ENCODE measurements at places on chromosomes 13 and 19.

DNA sequence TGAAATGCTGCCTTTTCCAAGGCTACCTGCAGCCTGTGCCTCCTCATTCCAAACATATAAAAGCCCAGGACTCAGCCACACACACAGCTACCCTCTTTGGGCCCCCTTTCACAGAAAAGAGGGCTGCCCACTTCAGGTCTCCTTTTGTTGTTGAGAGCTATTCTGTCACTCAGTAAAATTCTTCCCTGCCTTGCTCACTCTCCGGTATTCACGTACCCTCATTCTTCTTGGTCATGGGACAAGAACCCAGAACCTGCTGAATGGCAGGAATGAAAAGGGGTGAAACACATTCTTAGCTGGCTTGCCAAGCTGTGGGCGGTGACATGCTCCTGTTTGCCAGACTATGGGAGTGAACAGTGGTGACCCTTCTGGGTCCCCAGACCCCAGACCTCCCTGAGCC is 338.0 kb upstream of the ATXN8OS start:
- DNase-seq, result no peak

- no peak for DNase-seq
Observed at GRCh38 chr13:40274103-40274502, 392.3 kb downstream of the FOXO1 start.

DNA sequence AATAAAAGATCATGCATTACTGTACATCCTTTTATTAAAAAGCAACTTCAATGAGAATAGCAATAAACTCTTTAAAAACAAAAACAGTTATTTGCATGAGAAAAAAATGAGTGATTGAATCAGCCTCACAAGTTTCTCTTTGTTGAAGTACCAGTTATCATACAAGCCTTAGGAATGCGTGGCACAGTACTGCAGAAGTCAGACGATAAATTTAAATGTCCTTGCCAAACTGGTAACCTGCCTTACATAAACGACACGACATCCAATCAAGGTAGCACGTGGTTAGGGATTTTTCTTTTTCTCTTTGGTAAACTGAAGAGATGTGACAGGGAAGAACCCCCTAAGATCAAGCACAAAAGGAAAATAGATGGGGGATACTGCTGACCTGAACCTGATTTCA is 251.0 kb downstream of the KLF12 start:
- DNase-seq, result no peak

DNA sequence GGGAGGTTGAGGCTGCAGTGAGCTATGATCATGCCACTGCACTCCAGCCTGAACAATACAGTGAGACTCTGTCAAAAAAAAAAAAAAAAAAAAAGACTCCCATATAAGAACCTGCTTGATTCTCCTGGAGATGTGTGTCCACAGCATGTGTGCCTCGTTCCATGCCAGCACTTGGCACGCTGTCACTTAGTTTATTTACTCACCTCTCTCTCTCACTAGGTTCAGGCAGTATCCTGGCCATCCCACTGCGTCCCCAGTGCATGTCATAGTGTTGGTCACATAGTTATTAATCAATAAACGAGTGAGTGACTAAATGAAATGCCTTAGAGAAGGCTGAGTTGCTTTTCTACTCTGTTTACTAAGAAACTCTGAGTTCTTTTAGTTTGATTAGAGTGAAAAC is 79.1 kb upstream of the GPR12 start:
- no peak for DNase-seq

DNA sequence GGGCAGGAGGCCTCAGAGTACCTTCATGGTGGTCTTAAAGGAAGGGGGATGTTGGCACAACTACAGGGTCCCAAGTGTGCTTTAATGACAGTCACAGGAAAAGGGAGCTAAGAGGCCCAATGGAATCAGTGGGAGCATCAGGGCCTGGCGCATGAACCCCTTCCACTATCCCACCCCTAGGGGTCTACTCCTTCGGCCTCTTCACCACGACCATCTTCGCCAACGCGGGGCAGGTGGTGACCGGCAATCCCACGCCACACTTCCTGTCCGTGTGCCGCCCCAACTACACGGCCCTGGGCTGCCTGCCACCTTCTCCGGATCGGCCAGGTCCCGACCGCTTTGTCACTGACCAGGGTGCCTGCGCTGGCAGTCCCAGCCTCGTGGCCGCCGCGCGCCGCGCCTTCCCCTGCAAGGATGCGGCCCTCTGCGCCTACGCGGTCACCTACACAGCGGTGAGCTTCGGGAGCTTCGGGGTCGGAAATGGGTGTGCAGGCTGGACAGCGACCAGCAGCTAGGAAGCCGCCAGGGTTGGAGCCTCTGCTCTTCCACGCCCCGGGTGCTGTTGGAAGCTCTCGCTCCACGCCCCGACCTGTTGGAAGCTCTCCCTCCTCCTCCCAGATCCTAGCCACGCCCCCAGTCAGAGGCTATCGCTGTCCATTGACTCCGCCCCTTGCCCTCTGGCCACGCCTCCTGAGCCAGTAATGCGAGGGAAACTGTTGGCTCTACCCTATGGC is 6.0 kb downstream of the PLPPR2 start:
- DNase-seq, result no peak

GRCh38 chr13:39282400-39282972 is 244.2 kb downstream of the NHLRC3 start:
- DNase-seq, result no peak

DNA sequence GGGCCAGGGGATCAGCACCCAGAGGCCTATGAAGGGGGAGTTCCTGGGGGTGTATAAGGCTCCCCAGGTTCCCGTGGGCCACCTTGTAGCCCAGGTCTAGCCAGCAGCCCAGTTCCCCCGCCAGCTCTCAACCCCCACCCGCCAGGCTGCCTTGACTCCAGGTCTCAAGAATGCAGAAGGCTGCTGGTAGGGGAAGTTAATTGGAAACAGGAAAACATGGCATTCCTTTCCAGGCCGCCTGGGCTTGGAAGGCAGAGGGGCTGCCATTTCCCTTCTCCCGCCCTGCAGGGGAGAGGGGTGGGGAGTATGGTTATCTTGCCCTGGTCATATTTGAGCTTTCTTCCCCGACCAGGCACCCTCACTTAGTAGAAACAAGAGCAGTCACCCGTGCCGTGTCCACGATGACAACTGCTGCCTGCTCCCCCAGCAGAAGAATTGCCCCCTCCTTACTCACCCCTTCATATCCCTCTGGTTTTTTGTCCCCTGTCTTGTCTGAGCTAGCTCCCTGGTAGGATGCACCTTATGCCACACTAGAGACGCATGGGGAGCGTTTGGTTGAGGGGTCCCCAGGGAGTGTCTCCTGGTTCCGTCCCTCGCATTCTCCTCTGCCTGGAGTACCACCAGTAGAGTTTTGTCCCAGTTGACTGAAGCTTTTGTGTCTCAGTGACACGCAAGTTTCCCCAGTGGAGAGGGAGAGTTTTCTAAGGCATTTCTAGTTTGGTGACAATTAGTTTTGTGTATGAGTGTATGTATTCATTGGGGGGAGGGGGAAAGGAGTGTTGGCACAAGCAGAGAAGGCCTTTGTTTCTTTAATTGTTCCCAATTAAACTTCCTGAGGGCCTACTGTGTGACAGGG is 4.5 kb downstream of the BICRA start:
- no peak for DNase-seq

DNA sequence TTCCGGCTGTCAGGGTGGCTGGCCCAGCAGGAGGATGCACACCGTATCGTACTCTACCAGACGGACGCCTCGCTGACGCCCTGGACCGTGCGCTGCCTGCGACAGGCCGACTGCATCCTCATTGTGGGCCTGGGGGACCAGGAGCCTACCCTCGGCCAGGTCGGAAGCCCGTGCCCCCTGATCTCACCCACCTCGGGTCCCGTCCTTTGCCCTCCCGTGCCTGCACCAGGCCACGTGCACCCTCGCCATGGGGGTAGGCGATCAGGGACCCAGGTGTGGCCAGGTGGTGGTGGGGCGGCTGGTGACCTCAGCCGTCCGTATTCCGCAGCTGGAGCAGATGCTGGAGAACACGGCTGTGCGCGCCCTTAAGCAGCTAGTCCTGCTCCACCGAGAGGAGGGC is 19.0 kb downstream of the PNPLA6 start:
- no peak for DNase-seq

DNA sequence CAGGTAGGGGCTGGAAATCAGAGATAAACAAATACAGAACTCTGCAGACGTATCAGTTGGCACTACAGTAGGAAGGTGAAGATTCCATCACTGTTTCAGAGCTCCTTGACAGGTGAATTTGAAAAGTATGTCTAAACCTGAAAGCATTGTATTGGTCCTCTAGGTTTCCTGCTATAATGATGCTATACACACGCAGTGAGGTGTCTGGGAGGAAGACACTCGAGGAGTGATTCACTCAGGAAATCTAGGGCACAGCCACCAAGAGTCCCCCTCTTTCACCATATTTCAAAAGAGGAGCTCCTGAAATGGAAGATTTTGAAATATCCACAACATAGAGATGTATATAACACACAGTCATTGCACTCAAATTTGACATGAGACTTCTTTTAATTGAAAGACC is 331.0 kb upstream of the DACH1 start:
- DNase-seq, result no peak

- no peak for DNase-seq
Observed at GRCh38 chr19:43525836-43526771, 897 bp downstream of the ETHE1 start.

GRCh38 chr13:44263751-44264620 is 109.6 kb upstream of the SERP2 start:
- DNase-seq, result no peak

DNA sequence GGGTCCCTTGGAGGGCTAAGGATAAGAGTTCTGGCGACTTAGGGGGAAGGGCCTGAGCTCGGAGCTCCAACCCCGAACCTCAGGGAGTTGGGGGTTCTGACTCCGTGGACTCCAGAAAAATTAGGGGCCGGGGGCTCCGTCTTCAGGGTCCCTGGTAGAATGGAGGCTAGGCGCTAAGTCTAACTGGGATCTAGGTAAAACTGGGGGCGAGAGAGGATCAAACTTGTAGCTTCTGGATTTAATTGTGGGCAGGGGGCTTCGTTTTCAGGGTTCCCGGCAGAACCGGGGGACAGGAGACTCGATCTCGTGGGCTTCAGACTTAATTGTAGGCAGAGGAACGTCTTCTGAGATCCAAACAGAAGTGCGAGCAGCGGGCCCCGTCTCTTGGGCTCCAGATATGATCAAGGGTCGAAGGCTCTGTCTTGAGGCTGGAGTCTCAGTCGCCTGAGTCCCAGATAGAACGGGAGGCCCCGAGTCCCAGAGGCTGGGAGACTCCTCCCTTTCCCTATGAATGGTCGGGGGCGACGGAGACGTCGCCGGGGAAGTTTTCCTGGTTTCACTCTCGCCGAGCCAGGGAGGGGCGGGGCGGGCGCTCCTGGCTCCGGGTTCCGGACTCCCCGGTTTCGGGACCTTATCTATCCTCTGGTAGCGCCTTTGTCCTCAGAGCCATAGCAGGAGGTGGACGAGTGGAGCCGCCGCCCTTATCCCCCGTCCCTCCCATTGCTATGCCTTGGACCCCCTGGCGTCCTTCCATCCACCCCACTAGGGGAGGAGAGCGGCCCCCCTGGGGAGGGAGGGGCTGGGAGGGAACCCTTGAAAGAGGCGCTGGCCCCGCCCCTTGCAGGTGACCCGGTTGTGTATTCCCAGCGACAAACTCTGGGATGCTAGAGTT is 1.3 kb downstream of the NECTIN2 start:
- no peak for DNase-seq

DNA sequence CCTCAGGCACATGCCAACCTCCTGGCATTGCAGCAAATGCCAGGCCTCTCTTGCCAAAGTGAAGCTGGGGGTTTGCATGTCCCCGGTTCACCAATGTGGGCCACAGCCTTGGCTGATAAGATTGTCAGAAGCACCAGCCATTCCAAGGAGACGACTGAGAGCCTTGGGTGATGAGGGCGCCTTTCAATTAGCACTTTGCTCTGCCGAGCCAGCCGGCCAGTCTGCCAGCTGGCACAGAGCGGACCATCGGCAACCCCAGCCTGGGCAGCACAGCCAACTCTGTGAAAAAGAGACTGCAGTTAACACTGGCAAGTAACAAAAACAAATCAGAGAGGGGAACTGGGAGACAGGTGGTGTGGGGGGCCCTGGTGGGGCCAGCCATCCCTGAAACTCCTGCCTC is 67.3 kb downstream of the EFNB2 start:
- no peak for DNase-seq

GRCh38 chr13:51479199-51479523 is 26.3 kb upstream of the INTS6 start:
- no peak for DNase-seq

DNA sequence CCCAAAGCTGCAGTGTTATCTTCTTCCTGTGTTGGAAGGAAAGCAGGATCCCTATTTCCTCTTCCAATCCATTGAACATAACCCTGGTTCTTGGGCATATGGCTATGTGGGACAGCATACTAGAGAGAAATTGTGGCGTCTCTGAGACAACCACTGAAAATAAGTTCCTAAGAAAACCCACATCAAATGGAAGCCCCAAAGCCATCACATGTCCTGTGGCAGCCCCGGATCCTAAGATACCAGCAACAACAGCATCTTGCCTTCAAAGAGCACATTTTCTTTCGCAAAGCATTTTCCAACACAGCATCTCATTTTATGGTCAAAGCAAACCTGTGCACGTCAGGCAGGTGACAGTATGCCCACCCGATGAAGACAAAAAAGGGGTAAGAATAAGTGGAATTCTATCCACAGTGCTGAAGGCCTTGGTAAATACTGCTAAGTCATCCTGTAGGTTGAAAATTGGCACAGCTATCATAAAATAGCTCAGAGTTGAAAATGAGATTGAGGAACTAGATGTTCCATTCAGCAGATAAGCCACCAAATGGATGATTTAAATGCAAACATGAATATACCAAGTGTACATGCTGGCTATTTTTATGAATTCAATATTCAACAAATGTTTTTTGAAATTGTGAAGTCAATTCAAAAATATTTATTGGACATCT is 232.2 kb downstream of the DLEU7 start:
- no peak for DNase-seq

DNA sequence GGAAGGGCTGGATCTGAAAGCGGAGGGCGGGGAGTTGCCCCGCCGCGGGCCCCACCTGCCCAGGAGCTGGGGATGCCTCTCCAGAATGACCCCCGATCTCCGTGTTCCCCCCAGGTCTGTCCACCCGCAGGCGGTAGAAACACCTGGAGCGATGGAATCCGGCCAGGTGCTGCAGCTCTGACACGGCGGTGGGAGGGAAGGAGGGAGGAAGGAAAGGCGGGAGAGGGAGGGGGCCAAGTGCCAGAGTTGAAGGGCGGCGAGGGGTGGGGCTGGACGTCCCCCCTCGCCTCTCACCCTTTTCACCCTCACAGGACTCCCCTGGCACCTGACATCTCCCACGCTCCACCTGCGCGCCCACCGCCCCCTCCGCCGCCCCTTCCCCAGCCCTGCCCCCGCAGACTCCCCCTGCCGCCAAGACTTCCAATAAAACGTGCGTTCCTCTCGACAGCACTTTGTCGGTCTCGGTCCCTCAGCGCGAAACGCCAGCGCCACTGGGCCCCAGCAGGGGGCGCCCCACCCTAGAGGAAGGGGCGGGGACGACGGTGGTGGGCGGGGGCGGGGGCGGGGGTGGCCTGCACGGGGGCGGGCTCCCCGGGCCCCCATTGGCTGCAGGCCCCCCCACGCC is 337 bp upstream of the FXYD7 start:
- no peak for DNase-seq
